ENCODE measurements at places on chromosomes 7 and 10.

GRCh38 chr10:127012769-127013152, 107.5 kb downstream of the DOCK1 start:
- DNase-seq = no peak

DNA sequence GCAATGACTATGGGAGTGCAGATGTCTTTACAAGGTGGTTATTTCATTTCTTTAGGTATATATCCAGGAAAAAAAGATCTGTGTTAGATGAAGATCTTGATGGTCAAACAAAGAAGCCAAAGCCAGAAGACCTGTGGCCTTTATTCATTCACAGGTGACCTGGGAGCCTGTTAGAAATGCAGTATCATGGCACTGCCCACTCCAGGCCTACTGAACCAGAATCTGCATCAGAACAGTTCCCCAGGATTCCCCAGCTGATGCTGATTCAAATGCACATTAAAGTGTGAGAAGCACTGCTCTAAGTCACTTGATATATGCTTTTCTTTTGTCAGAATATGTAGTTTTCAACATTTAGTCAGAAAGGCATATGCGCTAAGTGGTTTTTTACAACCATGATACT, 251.1 kb downstream of the IPMK start:
- DNase-seq = no peak

GRCh38 chr7:34123316-34123715, 218.0 kb downstream of the BMPER start:
- no peak for DNase-seq

- DNase-seq = no peak
These were observed 124.5 kb downstream of the TMEM178B start for GRCh38 chr7:141198194-141198958.

DNA sequence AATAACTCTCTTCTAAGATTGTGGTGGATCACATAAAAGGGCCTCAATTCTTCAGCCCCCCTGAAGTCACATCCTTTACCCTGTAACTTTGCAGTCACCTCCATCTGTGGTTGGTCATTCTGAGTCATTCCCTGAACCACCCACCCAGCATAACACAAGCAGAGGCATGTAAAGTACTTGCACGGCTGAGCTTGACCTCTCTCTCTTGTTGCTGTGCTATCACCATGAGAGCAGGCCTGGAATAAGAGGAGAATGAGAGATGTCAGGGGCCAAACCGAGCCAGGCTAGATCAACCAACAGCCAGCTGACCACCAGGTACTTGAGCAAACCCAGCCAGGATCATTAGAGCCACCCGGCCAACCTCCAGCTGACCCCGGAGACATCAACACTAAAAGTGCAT, 13.5 kb upstream of the STK17A start:
- DNase-seq = no peak

DNA sequence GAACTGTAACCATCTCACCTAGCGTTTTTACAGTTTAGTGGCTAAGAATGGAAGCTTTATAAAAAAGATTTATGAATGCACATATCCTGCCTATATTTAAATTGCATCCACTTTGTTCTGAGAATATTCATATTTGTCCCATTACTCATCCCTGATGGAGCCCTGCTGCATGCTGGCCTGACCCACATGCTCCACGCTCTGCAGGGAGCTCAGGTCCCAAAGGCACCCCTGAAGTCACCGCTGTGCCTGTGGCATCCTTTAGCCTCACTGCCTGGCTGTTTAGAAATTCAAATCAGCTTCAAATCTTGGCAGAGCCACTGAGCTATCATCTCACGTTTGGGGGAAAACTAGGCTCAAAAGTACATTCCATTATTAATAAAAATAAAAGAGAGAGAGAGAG, 24.4 kb downstream of the C10orf90 start:
- DNase-seq = no peak

GRCh38 chr7:46003896-46004875, 83.1 kb upstream of the IGFBP3 start:
- no peak for DNase-seq

DNA sequence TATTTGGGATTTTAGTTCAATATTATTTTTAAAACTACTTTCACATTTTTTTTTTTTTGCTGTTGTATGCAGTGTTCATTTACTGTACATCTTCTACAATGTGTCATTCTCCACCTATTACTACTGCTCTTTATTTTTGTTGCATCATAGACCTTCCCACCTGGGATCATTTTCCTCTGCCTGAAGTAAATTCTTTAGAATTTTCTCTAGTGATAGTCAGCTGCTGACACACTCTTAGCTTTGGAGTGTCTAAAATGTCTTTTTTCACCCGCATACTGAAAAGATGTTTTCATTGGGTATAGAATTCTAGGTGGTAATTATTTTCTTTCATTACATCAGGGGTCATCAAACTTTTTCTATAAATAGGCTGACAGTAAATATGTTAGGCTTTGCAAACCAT, 30.5 kb downstream of the CFAP43 start:
- DNase-seq = no peak

- no peak for DNase-seq
These were observed 25.9 kb downstream of the TYW1 start for GRCh38 chr7:67022511-67022910.

- DNase-seq = no peak
These were observed 66.6 kb downstream of the MINDY3 start for GRCh38 chr10:15793664-15794063.

GRCh38 chr10:4661511-4662255, 164.3 kb upstream of the AKR1E2 start:
- DNase-seq = no peak
